ENCODE measurements at places on chromosomes 5 and 9. TPM values are rescaled to one million over a fixed set of nuclear protein-coding genes. Genes with fewer than 3 reads are reported as not detected.

GRCh38 chr9:114335745-114336144, 6.1 kb downstream of the ORM2 start:
- no peak for DNase-seq

- DNase-seq = no peak
Measured at GRCh38 chr5:171750311-171750788, 35.3 kb upstream of the SMIM23 start.

The SLC6A19 gene
- total RNA-seq = not detected

The IFNA4 gene
- not detected for total RNA-seq

The ANKRD31 gene
- 0.32 TPM for total RNA-seq

DNA sequence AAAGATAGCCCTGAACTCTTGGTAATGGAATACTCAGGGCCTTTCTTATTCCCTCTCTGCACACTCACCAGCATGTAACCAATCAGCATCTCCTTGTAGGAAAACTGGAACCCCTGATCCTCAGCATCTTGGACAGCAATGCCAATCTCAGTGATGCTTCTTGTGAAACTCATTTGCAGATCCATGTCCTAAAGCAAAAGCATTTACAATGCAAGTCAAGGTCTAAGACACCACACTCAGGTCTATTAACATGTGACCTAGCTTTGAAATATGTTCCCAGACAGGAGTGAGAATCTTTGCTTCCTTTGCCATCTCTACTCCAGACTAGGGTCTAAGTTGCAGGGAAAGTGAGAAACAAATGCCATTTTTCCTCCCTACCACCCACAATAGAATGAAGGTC, 38.2 kb downstream of the MROH2B start:
- no peak for DNase-seq

The TMOD1 gene
- 13.9 TPM for total RNA-seq

GRCh38 chr9:111458139-111459009, 25.8 kb downstream of the ECPAS start:
- no peak for DNase-seq

- DNase-seq = no peak
Measured at GRCh38 chr5:163478126-163478981, 17.9 kb downstream of the HMMR start.

DNA sequence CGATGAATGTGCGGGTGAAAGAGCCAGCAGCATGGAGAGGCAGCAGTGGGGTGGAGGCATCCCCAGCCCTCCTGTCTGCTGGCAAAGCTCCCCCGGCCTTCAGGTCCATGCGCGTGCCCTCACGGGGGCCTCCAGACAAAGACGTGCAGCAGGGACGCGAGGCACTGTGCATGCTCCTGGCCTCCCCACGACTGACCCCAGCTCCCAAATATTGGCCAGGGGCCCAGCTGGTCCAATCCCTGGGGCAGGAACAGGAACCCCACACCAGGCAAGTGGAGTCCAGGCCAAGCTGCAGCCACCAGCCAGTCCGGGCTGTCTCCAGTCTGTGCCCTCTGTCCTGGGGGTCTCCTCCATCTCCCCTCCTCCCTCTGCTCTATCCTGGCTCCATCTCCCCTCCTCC, 33.5 kb upstream of the LRRC14B start:
- DNase-seq = no peak

GRCh38 chr5:78760770-78761169, 112.2 kb upstream of the LHFPL2 start:
- DNase-seq = no peak

The PLAC8L1 gene
- not detected for total RNA-seq

- DNase-seq = no peak
Measured at GRCh38 chr9:34580358-34580757, 9.2 kb downstream of the CNTFR start.

DNA sequence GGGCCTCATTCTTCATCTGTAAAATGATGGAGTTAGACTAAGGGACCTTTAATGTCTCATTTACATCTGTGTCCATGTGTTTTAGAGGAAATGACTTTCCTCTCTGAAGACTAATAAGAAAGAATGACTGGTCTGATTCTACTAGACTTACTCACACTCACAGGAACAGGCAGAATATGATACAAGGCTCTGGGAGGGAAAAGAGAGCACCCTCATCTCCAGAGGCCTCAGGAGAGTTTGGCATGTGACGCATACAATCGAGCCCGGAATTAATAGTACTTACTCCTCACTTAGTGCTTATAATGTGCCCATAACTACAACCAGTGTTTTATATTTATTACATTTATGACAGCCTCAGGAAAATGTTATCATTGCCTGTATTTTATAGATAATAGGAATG, 608.7 kb downstream of the KCTD16 start:
- DNase-seq = no peak

The ANKRD33B gene
- total RNA-seq = 5.3 TPM

DNA sequence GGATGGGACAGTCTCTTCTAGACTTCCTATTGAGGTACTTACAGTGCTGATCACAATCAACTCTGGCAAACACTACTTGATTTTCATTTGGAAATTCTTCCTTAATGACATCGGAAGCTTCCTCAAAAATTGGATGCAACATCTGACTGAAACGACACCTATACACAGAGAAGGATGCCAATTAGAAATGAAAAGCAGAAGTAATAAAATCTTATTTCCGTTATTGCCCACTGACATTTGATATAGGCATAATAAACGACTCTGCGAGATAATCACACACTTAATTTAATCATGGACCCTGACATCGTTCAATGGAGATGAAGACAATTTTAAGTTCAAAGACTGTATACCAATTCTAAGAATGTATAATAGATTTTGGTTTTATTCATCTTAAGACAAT, 46.4 kb downstream of the ERP44 start:
- DNase-seq = no peak

DNA sequence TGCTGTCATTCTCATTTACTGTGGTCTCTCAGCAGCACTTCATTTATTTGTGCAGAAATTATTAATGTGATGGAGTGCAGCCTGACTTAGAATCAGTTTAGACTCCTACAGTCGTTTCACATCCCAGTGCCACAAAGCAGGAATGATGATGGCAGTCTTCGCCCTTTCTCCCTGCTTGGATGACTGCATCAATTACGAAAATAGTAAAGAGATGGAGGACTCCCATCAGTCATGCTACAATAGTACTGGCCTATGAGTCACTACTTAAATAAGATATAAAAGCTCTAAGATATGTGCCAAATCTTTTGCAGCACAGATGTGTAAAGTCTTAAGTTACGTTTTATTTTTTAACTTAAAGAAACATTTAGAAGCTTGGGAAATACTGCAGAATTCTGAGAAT, 263.9 kb downstream of the CHSY3 start:
- no peak for DNase-seq

The LEAP2 gene
- 2.9 TPM for total RNA-seq

The IFNA10 gene
- not detected for total RNA-seq

- DNase-seq = no peak
Measured at GRCh38 chr5:118862596-118862995, 125.8 kb downstream of the DTWD2 start.

- DNase-seq = no peak
Measured at GRCh38 chr5:38807570-38808483, 38.0 kb upstream of the OSMR start.
